ENCODE measurements at places on chromosomes 12 and 14.
A peak's percentile ranks its signal among the peaks of the same experiment; 100 is the strongest.

DNA sequence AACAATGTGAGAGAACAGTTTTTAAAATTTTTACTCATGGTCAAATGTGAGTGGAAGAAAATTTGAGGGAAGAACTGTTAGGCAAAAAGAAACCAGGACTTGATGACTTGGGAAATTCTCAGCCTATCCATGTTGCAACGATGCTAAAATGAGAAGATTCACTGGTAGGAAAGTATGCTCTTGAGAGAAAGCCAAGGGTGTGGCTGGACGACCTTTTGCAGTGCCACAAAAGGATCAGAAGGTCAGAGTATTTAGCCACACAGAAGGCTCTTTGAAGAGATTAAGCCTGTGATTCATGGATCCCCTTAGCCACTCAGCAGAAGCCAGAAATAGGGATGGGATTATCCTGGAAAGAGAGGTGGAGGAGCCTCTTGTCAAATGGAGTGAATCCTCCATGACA, 336.8 kb downstream of the LRIG3 start:
- DNase-seq, result no peak

- no peak for DNase-seq
Measured at GRCh38 chr14:64856529-64857445, 22.9 kb downstream of the SPTB start.

GRCh38 chr14:50013198-50013918, 103.0 kb downstream of the VCPKMT start:
- no peak for DNase-seq

GRCh38 chr12:6890789-6891645, 13.6 kb upstream of the LRRC23 start:
- DNase-seq, result peak; percentile 98

DNA sequence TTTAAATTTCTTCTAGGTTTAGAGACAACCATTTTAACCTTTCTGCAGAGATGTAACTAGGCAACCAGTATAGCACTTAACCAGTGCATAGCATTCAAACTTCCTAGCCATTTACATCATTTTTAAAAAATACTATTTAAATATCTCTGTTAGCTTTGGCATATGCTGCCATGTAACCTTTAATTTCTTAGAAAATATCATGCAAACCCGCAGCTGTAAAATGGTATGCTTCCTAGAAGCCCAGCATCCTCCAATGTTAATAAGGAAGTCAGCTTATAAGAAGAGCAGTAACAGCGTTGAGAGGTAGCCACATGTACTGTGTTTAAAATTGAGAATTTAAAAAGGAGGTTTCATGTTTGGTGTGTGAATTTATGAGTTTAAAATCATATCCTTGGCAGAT, 22.8 kb downstream of the GNG2 start:
- no peak for DNase-seq

DNA sequence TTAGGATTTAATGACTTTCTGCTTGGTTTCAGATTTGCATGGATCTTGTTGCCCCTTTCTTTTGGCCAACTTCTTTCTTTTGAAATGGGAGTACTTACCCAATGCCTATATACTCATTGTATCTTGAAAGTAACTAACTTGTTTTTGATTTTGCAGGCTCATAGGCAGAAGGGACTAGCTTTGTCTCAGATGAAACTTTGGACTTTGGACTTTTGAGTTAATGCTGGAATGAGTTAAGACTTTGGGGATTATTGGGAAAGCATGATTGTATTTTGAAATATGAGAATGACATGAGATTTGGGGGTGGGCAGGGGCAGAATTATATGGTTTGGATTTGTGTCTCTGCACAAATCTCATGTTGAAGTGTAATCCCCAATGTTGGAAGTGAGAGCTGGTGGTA, 657.1 kb downstream of the TMTC2 start:
- no peak for DNase-seq

- DNase-seq, result no peak
Measured at GRCh38 chr12:12891080-12891880, at the start of gene GPRC5A. TSS of gene GPRC5A (plus strand) at chr12:12891562. CDS start at chr12:12908250, 16,688 bp downstream.

All from putamen (tissue), 1 donor.